ENCODE measurements at places on chromosomes 7 and 10.

GRCh38 chr7:109545686-109546085 is 976.0 kb downstream of the DNAJB9 start:
- DNase-seq: no peak

- DNase-seq: no peak
These were observed 620.4 kb downstream of the GALNT17 start for GRCh38 chr7:71752171-71752935.

DNA sequence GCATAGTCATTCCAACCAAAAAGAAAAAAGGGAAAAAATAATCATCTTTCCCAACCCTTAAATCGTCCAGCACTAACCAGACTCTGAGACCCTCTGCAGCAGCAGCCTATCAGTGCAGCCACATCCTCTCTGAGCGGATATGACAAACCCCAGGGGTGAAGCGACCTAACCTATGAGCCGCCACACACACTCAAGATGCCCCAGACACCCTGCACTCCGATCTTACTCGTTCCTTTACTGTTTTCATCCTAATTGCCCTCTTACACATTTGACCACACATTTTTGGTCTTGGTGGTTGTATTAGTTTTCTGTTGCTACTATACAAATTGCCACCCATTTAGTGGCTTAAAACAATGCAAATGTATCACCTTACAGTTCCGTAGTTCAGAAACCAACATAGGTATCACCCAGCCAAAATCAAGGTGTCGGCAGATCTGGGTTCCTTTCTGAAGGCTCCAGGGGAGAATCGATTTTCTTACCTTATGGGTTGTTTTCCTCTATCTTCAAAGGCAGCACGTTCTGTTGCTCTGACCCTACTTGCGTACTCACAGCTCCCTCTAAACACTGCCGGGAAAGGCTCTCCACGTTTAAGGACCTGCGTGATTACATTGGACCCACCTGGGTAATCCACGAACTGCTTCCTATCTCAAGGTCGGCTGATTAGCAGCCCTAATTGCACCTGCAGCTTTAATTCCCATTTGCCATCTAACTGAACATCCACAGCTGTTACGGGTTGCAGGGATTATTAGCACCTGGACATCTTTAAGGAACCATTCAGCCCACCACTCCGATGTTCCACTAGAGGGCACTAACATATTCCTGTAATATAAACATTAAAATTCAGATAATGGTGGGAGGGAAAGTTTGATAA is 37.3 kb upstream of the PRSS1 start:
- no peak for DNase-seq

- DNase-seq: no peak
These were observed 232.7 kb downstream of the IMMP2L start for GRCh38 chr7:111329367-111330234.

DNA sequence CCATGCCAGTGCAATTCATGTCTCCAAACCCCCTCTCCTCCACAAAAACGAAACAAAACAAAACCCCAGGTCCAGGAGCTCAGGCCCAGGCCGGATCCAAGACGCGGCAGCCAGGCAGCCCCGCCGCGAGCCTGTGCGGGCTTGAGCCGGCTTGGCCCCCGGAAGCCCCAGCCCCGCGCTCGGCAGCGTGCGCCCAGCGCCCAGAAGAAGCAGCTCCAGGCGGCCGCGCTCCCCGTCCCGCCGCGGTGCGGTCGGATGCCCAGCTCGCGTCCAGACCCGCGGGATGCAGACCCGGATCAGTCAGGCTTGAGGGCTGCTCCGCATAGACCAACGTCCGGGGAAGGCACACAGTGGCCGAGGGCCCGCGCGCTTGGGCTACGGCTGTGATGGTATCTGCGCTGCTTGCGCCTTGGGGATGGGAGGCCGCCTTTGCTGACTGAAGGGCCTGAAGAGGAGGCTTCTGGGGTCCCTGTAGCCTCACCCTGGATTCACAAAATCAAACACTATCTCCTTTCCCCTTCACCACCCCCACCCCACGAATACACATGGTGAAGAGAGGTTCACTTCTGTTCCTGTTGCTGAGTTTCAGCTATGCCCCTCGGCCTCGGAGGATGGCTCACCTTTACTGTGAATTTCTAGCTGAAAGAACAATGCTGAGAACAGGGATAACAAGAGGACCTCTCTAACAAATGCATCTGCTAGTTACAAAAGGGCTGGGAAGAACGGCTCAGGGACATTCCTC is 79.9 kb upstream of the EN2 start:
- DNase-seq: no peak

- DNase-seq: no peak
These were observed 326.1 kb downstream of the GALNT17 start for GRCh38 chr7:71457846-71458590.

DNA sequence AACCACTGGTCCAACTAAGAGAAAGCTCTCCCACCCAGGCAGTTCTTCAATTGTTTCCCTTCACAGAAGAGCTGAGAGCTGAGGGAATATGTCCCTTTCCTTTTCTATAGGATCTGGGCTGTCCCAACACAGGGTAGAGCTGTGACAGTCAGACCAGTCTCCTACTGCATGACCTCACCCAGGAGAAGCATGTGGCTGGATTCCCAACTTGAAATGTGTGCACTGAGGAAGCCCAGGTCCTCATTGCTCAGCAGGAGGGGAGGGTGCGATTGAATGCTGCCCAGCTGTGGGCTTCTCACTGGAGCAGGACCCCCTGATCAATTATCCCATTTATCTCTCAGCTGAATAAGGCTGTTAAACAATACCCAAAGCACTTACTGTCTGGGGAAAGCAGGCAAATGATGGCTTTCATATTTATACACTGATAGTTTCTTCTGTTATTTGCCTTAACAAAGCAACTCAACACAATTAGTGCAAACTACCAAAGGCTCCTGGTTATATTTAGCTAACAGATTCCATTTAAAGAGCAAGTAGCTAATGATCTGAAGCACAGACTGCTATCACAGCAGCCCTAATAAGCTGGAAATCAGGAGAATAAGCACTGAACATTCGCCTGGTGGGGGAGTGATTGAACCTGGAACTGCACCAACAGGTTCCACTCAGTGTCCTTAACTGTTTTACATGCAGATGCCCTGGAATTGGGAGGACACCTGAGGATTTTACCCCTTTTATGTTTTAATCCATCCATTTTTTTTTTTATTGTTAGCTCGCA is 508.8 kb downstream of the CCSER2 start:
- no peak for DNase-seq

GRCh38 chr7:77284005-77284404 is 84.4 kb upstream of the FGL2 start:
- no peak for DNase-seq

DNA sequence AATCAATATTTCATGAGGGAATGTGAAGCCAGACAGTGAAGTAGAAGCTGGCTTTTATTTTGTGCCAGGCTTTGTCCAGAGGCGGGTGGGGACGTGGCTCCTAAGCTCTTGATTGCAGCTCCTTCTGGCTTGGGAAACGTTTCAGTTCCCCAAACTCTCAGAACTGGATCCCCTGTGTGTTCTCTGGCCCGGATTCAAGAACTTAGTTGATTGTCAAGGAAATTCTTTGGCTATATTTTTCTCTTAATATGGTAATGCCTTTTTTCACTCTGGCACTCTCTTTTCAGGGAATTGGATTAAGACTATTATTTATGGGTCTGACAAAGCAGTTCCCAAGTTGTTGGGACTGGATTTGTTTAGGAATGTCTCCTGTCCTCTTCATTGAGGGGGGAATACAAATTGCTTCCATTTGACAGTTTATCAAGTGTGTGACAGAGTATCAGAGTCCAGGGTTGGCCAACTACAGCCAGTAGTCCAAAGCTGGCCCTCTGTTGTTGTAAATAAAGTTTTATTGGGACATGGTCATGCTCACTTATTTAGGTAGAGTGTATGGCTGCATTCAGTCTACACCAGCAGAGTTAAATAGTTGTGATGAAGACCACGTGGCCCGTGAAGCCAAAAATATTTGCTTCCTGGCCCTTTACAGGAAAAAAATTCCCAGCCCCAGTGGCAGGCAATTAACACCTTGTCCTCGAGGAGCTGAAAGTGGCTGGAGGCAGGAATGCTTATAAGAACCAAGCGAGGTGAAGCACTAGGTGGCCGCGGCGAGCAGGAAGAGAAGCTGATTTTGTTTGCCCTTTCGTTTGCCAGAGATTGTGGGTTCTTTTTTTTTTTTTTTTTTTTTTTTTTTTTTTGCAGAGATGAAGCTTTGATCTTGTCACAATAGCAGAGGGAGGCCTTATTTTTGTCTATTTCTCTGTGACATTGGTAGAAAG is 34.3 kb downstream of the HTRA1 start:
- no peak for DNase-seq

GRCh38 chr10:31581741-31582323 is 262.8 kb downstream of the ZEB1 start:
- DNase-seq: no peak

- DNase-seq: no peak
These were observed 185.1 kb upstream of the AGK start for GRCh38 chr7:141366091-141366621.

DNA sequence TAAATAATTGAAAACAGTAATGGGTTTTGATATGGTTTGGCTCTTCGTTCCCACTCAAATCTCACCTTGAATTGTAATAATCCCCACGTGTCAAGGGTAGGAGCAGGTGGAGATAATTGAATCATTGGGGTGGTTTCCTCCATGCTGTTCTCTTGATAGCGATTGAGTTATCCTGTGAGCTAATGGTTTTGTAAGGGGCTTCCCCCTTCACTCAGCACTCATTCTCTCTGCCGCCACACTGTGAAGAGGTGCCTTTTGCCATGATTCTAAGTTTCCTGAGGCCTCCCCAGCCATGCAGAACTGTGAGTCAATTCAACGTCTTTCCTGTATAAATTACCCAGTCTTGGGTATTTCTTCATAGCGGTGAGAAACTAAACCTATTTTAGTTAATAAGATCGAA is 551.7 kb upstream of the POT1 start:
- DNase-seq: no peak

- no peak for DNase-seq
These were observed 162.6 kb upstream of the CDCA7L start for GRCh38 chr7:22108151-22108845.

DNA sequence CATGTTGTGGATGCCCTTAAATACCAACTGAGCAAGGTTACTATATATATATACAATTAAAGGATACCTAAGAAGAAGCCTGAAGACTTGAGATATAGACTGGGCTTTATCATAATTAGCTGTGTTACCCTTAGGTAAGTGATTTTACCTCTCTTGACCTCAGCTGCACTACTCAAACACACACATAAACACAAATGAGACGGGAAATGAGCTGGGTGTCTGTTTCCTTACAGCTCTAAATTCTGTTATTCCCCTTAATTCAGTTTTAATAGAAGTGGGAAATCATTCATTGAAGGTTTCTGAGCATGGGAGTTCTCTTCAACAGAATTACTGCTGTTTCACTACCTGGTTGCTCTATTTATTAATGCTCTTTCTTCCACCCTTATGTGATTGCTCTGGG is 60.7 kb downstream of the GBF1 start:
- no peak for DNase-seq

DNA sequence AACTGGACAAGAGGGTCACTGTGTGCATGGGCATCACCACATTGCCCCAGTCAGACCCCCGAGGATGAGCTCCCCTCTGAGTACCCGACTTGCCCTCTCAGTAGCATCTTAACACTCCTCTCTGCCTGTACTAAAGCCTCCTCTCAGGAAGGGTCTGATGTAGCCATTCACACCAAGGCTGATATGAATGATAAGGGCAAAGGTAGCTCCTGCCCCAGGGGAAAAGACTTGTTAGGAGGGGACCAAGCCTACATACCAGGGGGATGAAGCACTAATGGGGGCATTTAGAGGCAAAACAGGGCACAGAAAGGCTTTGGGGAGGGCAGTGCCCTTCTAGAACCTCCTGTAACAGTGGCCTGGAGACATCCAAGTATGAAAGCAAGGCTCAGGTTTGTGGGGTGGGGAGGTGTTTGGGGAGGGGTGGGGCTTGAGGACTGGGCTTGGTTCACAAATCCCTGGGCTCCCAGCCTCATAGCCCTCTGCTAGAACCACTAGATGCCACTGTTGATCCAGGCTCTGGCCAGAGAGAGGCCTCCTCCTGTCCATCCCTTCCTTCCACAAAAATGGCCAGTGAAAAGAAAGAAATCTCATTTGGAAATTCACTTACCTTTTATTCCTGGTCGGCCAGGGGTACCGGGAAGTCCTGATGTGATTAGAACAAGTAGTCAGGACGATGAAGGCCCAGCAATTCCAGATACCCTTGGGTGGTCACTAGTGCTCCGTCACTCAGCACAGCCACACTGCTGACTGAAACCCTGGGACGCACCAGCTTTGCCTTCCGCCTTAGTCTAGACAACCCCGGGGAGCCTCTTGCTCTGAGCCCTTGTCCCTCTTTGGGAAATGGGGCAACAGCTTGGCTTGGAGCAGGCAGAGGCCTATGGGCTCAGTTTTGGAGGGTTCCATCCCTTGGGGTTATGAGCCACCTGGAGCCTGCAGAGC is 40.3 kb downstream of the COL17A1 start:
- DNase-seq: no peak

DNA sequence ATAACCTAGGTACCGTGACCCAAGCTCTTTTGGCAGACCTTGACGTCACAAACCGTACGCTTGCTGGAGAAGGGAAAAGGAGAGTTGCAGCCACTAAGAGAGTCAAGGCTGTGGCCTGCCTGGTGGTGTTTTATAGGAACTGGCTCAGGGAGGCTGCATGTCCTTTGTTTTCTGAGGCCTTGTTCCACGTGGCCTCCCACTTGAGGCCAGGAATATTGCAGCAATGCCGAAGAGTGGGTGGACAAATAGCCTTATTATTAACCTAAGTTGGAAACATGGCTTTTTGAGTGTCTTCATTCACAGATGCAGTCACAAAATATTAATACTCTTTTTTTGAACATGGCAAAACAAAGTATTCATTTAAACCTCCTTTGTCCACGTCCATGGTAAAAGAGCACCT is 178.0 kb downstream of the CELF2 start:
- DNase-seq: no peak

GRCh38 chr7:22207724-22208225 is 149.2 kb downstream of the RAPGEF5 start:
- DNase-seq: no peak

DNA sequence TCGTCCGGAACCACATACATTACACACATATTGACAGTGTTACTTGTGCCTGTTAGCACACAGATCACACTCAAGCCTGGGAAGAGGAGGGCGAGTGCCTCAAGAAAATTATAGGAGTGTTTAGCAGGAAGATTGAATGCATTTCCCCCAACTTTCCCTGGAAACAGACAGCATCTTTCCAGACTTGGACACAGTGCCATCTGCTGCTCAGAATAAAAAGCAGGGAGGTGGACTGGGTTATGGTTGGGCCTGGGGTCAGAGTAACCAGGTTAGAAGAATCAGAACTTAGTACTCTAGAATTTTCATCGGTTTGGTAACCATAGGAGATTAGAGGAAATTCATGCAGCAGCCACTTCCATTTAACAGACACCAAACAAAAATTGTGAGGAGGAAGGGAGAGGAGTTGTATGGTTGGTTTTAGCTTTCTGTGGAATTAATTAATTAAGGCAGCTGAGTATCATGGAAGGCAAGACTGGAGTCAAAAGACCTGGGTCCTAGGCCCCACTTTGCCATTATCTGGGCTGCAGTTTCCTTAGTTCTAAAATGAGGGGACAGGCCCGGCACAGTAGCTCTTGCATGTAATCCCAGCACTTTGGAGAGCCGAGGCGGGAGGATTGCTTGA is 43.4 kb upstream of the OPTN start:
- DNase-seq: no peak

GRCh38 chr7:112212571-112212970 is 6.1 kb downstream of the ZNF277 start:
- DNase-seq: no peak

All from stimulated activated CD4-positive, alpha-beta T cell treated with anti-CD3 and anti-CD28 coated beads, Interleukin-1b, Interleukin-23, amount 100 ng/mL, for 1 hour (primary cell).